WTC11 (cell line): ENCODE measurements at places on chromosomes 5 and 9. TPM values are rescaled to one million over a fixed set of nuclear protein-coding genes. Genes with fewer than 3 reads are reported as not detected.

GRCh38 chr5:5705010-5705409, 282.5 kb downstream of the ICE1 start:
- peak overlapping the region; percentile 77 for H3K27ac ChIP-seq
- no peak overlapping the region for H3K4me3 ChIP-seq
- no peak for DNase-seq
- peaks cover 15% of the 10 kb centered on the region for H3K4me1 ChIP-seq

DNA sequence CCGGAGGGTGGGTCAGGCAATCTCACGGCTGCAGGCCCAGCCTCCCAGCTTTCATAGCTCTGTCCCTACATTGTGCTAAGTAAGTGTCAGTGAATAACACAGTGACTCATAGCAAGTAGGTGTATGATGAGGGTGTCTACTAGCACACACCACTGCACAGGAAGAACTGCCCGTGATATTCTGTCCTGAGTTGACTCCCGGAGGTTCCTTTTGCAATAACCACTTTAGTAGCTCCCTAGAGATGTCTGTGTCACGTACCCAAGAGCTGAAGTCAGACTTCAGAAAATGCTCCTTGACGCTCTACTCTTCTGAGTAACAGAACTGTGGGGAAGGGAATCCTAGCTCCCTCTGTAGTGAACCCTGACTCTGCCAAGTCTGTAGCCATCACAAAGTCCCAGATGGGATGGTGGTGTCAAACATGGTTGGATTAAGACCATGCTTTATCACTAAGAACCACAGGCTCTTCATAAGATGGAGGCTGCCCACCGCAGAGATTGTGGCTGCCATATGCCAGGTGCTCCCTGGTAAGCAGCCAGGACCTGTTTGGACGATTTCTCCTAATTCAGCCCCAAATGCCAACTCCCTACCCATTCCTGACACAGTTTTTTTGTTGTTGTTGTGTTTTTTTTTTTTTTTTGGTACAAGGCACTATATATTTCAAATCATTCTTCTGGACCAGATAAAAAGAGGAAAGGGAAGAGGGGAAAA, 352.6 kb upstream of the PANK3 start:
- no peak overlapping the region for H3K4me3 ChIP-seq
- no peaks in the 10 kb centered on the region for H3K36me3 ChIP-seq
- H3K27ac ChIP-seq = no peak overlapping the region
- no peak for DNase-seq

DNA sequence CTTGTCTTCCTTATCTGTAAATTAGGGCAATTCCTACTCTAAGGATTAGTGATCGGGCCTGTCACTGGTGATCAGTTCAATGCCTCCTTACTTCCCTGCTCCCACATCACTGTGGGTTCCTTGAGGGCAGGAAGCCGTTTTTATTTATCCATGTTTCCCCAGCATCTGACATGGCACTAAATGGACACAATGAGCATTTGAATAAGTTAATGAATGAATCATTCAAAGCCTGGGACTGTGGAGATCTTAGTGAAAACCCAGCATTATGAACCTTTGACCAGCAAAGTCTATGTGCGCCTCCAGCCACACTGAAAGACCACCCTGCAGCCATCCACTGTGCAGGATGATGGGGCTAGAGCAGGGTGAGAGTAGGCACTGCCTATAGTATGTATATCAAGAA, 11.6 kb downstream of the COL15A1 start:
- peaks cover 5% of the 10 kb centered on the region for H3K36me3 ChIP-seq
- H3K27ac ChIP-seq = no peak overlapping the region
- peaks cover 4% of the 10 kb centered on the region; the same call in 1 of the 2 replicates for H3K27me3 ChIP-seq

- DNase-seq = no peak
- no peak overlapping the region for H3K27ac ChIP-seq
- H3K36me3 ChIP-seq = peaks cover 11% of the 10 kb centered on the region
- H3K4me1 ChIP-seq = peaks cover 10% of the 10 kb centered on the region
- H3K27me3 ChIP-seq = no peaks in the 10 kb centered on the region
- no peak overlapping the region for H3K4me3 ChIP-seq
These were observed 233.8 kb downstream of the PIK3R1 start for GRCh38 chr5:68449380-68449779.

DNA sequence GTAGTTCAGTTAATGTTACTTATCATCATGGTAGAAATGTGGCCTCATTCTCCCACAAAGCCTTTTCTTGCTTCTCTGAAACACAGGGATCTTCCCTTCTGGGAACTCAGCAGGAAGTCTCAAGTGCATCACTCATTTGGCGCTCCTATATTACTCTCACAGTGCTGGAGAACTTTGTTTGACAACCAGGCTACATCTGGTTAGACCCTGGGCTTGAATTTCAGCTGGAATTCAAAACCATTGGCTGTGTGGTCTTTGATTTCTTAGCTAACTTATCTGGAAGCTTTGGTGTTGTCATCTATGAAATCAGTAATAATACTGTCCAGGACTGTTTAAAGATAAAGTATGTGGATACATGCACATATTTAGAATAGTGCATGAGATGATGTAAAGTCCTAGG, 1777.1 kb downstream of the MAT2B start:
- H3K27me3 ChIP-seq = no peaks in the 10 kb centered on the region
- peaks cover 5% of the 10 kb centered on the region for H3K4me1 ChIP-seq
- no peaks in the 10 kb centered on the region for H3K36me3 ChIP-seq
- H3K4me3 ChIP-seq = no peak overlapping the region

- H3K27me3 ChIP-seq = peaks cover 46% of the 10 kb centered on the region
- H3K27ac ChIP-seq = no peak overlapping the region
- no peak for DNase-seq
- H3K36me3 ChIP-seq = peaks cover 2% of the 10 kb centered on the region; the same call in 1 of the 2 replicates
- peaks cover 14% of the 10 kb centered on the region for H3K4me1 ChIP-seq
- H3K4me3 ChIP-seq = no peak overlapping the region
These were observed 349.1 kb downstream of the ISL1 start for GRCh38 chr5:51732304-51732703.

- DNase-seq = no peak
- no peak overlapping the region for H3K4me3 ChIP-seq
- H3K36me3 ChIP-seq = no peaks in the 10 kb centered on the region
- no peak overlapping the region for H3K27ac ChIP-seq
These were observed 88.9 kb downstream of the ZNF366 start for GRCh38 chr5:72418271-72418670.

- H3K4me1 ChIP-seq = peaks cover 9% of the 10 kb centered on the region; the same call in 1 of the 2 replicates
- H3K27ac ChIP-seq = no peak overlapping the region
- H3K4me3 ChIP-seq = no peak overlapping the region
- H3K36me3 ChIP-seq = no peaks in the 10 kb centered on the region
- no peak for DNase-seq
These were observed 128.3 kb upstream of the HAPLN1 start for GRCh38 chr5:83848941-83849340.

DNA sequence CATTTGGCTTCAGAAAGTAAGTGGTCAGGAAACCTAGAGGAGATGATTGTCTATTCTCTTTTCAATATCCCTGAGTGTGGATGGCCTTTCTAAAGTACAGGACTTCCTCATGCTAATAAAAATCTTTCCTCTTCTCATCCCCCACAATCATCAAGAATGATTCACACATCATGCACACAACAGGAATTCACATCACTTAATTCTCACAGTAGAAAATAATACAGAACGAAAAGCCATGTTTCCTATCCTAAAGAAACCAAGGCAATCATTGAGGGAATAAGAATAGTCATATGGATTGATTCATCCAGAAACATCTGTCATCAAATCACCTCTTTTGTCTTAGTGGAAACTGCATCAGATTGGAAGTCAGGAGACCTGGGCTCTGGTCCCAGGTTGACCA, 203.1 kb upstream of the PIK3R1 start:
- DNase-seq = no peak
- H3K36me3 ChIP-seq = no peaks in the 10 kb centered on the region
- H3K27ac ChIP-seq = no peak overlapping the region

DNA sequence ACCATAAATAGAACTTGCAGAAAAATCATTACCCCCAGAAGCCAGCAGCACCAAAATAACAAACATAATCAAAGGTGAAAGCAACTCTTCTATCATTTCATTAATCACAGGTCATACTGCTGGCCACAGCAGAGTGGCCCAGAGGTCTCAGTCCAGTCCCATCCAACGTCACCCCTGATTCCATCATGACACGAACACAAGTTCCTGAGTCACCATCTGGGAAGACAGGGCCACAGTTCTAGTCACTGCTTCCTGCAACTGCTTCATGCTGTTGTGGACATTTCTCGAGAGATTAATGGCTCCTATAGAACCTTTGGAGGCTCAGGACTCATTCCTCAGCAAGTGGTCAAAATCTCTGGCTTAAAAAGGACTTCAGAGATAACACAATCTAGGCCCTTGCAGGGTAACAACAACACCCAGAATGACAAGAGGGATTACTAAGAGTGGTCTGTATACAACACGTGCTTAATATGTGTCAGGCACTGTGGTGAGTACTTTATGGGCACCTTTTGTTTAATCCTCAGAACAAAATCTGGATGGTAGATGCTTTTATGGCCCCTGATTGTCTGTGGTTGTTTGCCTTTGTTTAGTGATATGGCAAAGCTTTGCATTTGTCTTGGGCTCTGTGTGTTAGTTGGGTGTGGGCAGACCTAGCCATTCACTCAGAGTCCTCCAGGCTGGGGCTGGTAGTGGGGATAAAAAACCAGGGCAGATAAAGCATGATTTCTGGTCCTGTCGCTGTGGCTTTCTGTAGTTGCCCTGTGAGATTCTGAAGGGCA, 184.3 kb downstream of the DAB2IP start:
- peaks cover 5% of the 10 kb centered on the region; the same call in 1 of the 2 replicates for H3K4me1 ChIP-seq
- H3K36me3 ChIP-seq = no peaks in the 10 kb centered on the region
- no peaks in the 10 kb centered on the region for H3K27me3 ChIP-seq
- no peak overlapping the region for H3K27ac ChIP-seq

- no peaks in the 10 kb centered on the region for H3K36me3 ChIP-seq
- peaks cover 57% of the 10 kb centered on the region for H3K4me1 ChIP-seq
- no peak overlapping the region for H3K4me3 ChIP-seq
These were observed 267.3 kb downstream of the EFNA5 start for GRCh38 chr5:107403228-107403953.

GRCh38 chr5:61321669-61322068, 10.4 kb upstream of the ZSWIM6 start:
- H3K4me1 ChIP-seq = peaks cover 11% of the 10 kb centered on the region
- no peak overlapping the region for H3K27ac ChIP-seq
- H3K27me3 ChIP-seq = peaks cover 9% of the 10 kb centered on the region
- no peak overlapping the region for H3K4me3 ChIP-seq

GRCh38 chr5:114469372-114469771, 107.5 kb downstream of the KCNN2 start:
- no peak overlapping the region; the same call in 1 of the 2 replicates for H3K27ac ChIP-seq
- no peaks in the 10 kb centered on the region for H3K27me3 ChIP-seq

DNA sequence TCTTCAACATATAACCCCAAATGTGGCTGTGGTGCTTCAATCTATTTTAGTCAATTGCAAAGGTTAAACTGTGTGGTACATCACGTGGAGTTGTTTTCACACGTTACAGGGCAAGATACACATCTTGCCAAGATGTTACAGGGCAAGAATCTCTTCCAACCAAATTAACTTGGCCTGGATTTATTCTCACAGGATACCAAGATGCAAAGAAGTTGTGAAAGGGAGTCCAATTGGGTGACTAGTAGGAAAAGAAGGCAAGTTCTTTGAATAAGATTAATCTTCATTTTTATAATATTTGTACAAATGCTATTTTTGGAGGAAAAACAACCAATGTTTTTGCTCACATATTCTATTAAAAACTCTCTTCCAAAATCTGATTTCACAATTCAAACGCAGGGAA, 4.8 kb upstream of the IFNA8 start:
- H3K4me1 ChIP-seq = peaks cover 5% of the 10 kb centered on the region
- no peak overlapping the region for H3K4me3 ChIP-seq

DNA sequence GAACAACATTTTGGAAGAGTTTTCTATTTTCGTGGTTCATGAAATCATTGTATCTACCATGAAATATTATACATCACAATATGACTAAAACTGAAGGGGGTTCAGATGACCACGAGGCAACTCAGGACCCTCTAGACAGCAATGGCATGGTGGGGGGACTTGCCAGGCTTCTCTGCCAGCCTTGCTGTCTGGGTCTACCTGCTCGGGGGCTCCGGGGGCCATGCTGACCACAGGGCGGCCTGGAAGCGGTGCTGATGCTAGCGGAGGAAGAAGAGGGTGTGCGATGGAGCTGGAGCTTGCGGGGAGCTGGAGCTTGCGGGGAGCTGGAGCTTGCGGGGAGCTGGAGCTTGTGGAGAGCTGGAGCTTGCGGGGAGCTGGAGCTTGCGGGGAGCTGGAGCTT, 89.2 kb upstream of the IRX4 start:
- no peak overlapping the region for H3K27ac ChIP-seq
- H3K4me1 ChIP-seq = peaks cover 16% of the 10 kb centered on the region
- no peak for DNase-seq
- H3K27me3 ChIP-seq = no peaks in the 10 kb centered on the region
- no peaks in the 10 kb centered on the region for H3K36me3 ChIP-seq

DNA sequence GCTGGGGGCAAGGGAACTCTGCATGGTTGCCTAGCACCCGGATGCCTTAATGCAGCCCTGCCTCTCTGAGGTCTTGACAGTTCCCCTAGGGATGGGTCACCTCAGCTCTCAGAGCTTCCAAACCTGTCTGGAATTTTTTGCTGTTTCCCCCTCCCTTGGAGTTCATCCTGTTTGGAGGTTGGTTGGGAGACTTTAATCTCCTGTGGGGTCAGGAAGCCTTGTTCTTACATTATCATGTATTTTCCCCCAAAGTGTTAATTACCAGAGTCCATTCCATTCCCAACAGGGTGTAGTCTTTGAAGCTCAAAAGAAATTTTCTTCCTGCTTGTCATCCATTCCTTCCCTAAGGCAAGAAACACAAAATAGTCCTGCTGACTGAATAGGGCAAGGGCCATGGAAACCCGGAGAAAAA, 150.3 kb upstream of the SPRY4 start:
- peaks cover 41% of the 10 kb centered on the region for H3K4me1 ChIP-seq
- H3K36me3 ChIP-seq = peaks cover 21% of the 10 kb centered on the region
- H3K27me3 ChIP-seq = peaks cover 15% of the 10 kb centered on the region

GRCh38 chr5:167207081-167207480, 1084.4 kb upstream of the WWC1 start:
- no peak overlapping the region for H3K27ac ChIP-seq
- H3K4me1 ChIP-seq = peaks cover 6% of the 10 kb centered on the region
- no peak overlapping the region for H3K4me3 ChIP-seq
- DNase-seq = no peak

- H3K36me3 ChIP-seq = no peaks in the 10 kb centered on the region
- H3K27me3 ChIP-seq = peaks cover 26% of the 10 kb centered on the region
These were observed 79.6 kb downstream of the PAPPA start for GRCh38 chr9:116233160-116233530.

The IRX1 gene
- 14.1 to 21.0 TPM (median 14.8 TPM) in 3 replicates for total RNA-seq

The BTNL9 gene
- total RNA-seq = 1.6 to 3.4 TPM (median 1.8 TPM) in 3 replicates

The HCN1 gene
- 2.0 to 6.9 TPM (median 2.2 TPM) in 3 replicates for total RNA-seq

The SLC1A3 gene
- 45.9 to 77.9 TPM (median 53.8 TPM) in 3 replicates for total RNA-seq

The NEUROG1 gene
- total RNA-seq = 0.13 to 0.18 TPM in 2 of 3 replicates, not detected in the other

The SHISAL2B gene
- 11.1 to 15.2 TPM (median 14.8 TPM) in 3 replicates for total RNA-seq

The CYLC2 gene
- total RNA-seq = not detected in 3 replicates

The C6 gene
- 0.13 to 0.23 TPM (median 0.14 TPM) in 3 replicates for total RNA-seq
